ENCODE measurements at places on chromosomes 3 and 15. TPM values are rescaled to one million over a fixed set of nuclear protein-coding genes. Genes with fewer than 3 reads are reported as not detected.
A peak's percentile ranks its signal among the peaks of the same experiment; 100 is the strongest.

GRCh38 chr3:116005404-116005803 is 382.1 kb downstream of the GAP43 start:
- peak; percentile 98 for DNase-seq

- peak; percentile 71 for DNase-seq
Measured at GRCh38 chr3:159732172-159733111, 256.2 kb upstream of the IL12A start.

DNA sequence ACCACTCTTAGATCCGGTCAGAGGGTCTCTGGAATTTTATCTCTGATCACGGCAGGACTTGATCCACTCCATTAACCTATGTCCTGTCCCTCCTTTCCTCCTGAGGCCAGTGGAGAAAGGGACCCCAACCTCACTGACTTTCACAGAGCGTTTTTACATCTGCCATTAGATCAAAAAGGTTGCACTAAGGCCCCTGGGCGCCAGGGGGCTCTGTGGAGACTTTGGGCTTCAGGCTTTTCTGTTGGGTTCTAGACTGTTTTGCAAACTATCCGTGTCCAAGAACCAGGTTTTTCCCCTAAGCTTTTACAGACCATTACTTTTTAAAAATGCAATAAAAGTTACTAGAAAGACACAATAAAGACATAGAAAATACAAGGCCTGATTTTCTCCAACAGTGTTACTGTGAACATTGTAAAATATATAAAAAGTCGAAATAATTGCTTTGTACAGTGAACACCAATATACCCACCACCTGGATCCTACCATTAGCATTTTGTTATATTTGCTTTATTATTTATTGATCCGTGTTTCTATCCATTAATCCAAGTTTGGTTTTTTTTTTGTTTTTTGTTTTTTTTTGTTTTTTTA is 159.7 kb downstream of the POLR2M start:
- peak; percentile 40 for DNase-seq

DNA sequence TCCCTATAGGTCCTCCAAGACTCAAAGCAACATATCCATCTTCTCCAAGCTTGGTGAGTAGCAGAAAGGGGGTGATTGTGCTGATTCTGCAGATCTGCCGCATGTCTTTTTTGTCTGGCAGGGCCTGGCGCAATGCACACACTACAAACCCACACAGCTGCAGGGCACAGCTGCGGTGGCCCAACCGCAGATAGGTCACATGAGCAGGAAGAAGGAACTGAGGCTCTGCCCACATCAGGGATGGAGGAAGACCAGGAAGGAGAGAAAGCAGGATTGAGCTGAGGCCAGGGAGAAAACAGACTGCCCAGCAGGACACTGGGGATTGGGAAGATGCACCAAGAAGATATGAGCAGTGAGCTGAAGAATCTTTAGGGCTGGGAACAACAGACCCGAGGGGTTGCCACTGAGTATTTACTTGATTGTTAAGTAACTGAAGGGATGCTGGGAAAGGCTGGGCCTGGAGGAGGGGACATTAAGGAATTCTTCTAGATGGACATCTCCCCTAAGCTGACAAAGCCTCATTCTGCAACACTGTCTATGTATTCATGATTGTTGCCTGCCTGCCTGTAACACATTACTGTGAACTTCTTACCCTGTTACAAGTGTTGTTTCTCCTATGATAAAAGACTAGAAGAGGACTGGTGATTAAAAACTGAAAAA is 126.7 kb downstream of the MYLK start:
- peak; percentile 77 for DNase-seq

GRCh38 chr3:63652066-63652725 is at the start of gene SNTN:
TSS of gene SNTN (plus strand) at chr3:63652675. CDS start at chr3:63652688, 13 bp downstream.
- DNase-seq, result no peak

The TBL1XR1 gene
- 483 TPM for total RNA-seq

The MUC13 gene
- not detected for total RNA-seq

The TTLL13 gene
- 0.10 TPM for total RNA-seq

Measured in renal cortical epithelial cell (primary cell).